ENCODE measurements at places on chromosomes 12 and 14.
A peak's percentile ranks its signal among the peaks of the same experiment; 100 is the strongest.

GRCh38 chr12:868722-869121 lies 80.8 kb downstream of the RAD52 start:
- DNase-seq, result no peak

DNA sequence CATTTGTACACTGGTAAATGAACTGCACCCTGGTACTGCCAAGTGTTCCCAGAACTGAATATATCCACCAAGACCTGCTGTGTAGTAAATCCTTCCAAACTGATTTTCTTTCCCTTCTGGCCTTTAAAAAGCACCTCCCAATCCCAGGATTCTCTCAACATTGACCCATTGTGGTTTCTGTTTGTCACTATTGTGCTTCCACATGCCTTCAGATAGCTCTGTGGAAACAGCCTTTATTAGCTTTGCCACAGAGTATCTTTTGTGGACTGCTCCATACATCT lies 949 bp upstream of the KIF21A start:
- DNase-seq, result no peak

DNA sequence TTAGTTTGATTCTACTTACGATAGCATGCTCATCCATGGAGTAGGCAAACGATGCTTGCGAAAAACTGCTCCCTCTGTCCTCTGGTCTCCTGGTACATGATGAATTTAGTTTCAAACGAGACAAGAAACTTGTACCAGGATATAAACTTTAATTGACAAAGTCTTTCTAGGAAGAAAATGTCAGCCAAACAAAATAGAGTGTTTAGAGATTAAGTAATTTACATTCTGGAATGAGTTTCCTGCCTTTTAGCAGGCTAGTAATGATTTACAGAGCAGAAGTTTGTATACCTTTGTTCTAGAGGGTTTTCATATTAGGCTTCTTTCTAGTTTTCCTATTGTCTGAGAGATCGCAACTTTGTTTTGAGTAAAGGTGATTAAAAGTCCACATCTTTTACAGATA lies 206.9 kb downstream of the RPL10L start:
- DNase-seq, result no peak

DNA sequence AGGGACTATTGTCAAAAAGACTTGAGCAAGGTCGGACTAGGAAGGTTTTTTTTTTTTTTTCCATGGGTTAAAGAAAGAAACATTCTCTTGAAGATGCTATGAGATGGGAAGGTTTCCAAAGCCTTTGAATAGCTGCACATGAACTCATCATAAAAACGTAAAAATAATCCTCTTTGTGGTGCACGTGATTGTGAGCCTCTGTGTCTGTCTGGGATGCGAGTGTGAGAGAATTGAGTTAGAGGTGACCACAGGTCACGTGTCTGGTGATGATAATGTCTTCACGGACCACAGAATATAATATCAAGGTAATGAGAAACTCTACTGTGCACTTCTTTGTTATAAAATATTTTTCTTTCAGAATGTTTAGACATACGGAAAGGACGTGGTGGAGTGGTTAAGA lies 24.3 kb upstream of the ADGRD1 start:
- DNase-seq, result no peak

DNA sequence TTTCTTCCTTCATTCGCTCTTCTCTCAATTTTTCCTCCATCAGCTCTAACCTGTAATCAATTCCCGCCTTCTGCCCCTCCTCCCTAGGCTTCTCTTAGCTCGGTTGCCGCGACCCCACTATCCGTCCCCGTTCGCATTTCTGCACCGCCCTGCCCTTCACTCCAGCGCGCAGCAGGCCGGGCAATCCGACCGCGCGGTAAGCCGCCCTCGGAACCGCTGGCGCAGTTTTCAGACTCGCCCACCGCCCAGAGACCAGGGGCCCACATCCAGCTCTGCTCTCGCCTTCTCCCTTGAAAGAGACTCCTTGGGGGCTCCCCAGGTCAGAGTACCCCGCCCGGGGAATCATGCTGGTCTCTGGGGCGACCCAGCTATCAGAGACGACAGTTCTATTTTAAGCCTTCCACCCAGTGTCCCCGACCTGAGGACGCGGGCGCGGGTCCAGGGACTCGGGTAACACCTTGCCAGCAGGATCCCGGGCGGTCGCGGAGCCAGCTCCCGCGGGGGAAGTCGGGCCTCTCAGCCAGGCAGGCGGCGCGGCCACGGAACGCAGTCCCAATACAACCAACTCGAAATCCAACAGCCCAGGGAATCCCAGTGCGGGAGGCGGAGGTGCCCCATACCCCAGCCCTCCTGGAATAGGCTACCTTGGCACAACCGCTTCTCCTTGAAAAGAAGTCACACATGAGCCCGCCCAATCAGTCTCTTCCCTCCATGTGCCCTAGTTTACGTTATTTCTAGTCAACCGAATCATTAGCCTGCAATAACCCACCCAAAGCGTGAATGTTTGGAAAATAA lies 5.7 kb upstream of the SLC38A4 start:
- DNase-seq, result peak; percentile 34

DNA sequence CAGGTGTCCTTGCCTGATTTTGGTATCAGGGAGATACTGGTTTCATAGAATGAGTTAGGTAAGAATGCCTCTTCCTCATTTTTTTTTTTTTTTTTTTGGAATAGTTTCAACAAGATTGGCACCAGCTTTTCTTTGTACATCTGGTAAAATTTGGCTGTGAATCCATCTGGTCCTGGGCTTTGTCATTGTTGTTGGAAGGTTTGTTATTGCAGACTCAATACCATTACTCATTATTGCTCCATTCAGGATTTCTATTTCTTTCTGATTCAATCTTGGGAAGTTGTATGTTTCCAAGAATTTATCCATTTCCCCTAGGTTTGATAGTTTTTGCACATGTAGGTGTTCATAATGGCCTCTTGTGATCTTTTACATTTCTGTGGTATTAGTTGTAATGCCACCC lies 126.0 kb upstream of the KITLG start:
- DNase-seq, result no peak

DNA sequence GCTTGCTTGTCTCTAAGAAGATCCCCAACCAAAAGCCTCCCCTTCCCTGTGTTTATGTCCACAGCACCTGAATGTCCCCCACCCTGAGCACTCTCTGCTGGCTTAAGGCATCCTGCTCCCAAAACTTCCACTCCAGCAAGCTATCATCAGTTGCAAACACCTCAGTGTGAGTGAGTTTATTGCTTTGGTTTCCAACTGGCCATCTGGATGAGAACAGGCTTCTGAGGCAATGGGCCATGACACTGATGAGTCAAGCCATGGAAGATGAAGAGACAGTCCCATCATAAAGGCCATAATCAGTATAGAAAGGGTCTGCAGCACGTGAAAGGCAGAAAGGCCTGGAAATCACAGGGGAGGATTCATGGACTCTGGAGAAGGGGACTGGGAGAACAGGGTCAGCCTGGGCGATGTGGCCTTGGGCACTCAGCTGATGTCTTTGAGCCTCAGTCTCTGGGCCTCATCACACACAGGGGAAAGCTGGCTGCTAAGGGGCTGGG lies 12.8 kb downstream of the CMKLR1 start:
- no peak for DNase-seq

GRCh38 chr12:67042697-67043131 lies 226.4 kb upstream of the CAND1 start:
- DNase-seq, result peak; percentile 39

DNA sequence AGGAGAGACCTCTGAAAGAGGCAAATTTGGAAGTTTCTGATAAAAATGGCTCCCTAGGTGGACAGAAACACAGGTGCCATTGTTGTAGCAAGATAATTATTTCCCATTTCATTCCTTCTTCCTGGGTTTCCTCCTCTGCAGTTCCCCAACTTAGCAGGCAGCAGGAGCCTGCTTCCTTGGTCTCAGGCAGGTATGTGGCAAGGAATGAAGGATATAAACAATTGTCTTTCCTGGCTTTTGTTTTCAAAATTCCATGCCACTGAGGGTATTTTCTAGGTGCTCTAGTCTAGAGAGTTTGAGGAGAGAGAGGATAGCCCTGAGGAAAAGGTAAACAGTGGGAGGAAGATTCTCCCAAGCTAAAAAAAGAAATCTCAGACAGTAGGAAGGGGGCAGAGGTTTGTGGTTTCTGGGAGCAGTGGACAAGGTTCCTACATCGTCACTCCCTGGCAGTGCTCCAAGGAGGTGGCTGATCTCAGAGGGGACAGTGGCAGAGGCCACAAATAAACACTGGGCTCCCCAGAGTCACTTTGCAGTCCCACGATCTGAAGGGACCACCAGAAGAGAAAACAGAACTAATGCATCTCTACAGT lies 82.6 kb upstream of the IGF1 start:
- DNase-seq, result no peak

GRCh38 chr14:23577710-23578392 lies 739 bp downstream of the JPH4 start:
- DNase-seq, result no peak

- DNase-seq, result no peak
Observed at GRCh38 chr12:10601860-10602259, 11.5 kb downstream of the MAGOHB start.

GRCh38 chr12:99200711-99201384 lies 446.7 kb upstream of the GARIN6 start:
- no peak for DNase-seq

GRCh38 chr14:94374116-94374515 lies 14.3 kb downstream of the SERPINA1 start:
- no peak for DNase-seq

DNA sequence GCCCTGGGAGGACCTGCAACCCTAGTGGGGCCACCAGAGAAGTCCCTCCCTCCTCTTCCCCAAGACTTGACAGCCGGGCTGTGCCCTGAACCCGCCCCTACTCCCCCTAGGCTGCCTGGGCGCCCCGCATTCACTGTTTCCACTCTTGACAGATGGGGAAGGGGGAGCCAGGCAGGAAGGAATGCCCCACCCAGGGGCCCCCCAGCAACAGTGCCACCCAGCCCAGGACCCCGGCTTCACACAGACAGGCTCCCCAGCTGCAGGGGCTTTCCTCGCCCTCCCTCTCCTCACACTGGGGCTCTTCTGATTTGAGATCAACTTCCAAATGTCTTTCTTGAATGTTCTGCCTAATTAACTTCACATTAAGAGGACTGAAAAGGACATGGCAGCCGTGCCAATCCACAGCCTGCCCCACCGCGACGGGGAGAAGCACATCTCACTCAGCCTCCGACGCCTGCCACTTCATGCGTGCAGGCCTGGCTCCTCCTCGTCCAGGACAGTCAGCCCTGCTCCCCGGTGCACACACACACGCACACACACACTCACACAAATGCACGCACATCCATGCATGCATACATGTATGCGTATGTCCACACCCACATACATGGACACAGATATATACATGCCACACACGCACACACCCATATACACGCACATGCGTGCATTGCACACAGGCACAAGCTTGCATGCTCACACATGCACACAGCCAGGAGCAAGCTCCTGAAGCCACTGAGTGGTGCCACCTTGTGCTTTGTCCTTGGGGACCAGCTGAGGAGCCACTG lies 19.6 kb upstream of the C14orf180 start:
- DNase-seq, result no peak

- DNase-seq, result no peak
Observed at GRCh38 chr12:23098110-23098509, 473.1 kb downstream of the ETNK1 start.

GRCh38 chr12:100184549-100185145 lies 16.0 kb upstream of the ACTR6 start:
- DNase-seq, result no peak

DNA sequence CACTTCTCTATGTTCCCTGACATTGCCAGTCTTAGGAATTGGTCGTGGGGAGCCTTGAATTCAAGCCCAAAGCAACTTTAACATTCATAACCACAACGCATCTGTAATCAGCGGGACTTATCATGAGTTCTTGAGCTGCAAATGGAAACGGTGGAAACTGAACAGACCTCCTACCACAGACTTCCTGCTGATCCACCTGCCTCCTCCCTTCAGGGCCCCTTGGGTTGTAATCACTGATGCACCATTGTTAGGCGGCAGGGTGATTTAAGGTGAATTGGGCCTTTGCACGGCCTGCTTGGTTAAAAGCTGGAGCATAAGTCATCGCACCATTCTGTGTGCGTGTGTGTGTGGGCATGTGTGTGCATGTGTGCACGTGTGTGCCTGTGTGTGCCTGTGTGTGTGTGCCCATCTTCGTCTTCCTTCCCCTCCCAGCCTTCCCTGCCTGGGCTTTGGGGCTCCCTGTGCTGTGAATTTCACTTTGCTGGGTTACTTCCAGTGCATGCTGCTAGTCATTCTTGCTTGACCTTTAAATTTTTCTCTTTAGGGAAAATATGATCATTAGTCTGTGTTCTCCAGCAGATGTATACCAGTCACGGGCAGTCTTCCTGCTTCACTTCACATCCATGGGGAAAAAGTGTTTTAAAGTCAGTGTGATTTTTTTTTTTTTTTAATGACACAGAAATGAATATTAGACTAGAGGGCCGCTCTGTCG lies 29.1 kb downstream of the CHST11 start:
- no peak for DNase-seq

DNA sequence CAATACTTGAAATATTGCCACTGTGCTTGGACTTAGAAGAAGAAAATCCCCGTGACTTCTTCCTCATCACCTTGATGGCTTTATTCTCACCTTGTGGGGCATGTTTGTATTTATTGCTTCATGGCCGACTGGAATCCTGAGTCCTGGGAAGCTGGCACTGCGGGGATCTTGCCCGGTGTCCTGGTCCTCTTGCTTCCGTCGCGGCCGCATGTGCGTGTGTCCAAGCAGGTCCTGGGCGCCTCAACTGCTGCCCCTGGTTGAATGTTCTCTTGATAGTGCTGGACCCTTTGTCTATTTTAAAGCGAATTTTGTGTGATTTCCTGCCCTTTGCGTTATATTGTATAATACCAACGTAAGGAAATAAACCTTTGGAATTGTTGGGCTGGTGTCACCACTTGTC lies 6.3 kb upstream of the PUS1 start:
- DNase-seq, result no peak

- DNase-seq, result no peak
Observed at GRCh38 chr14:90263748-90264449, 7.5 kb downstream of the PSMC1 start.

DNA sequence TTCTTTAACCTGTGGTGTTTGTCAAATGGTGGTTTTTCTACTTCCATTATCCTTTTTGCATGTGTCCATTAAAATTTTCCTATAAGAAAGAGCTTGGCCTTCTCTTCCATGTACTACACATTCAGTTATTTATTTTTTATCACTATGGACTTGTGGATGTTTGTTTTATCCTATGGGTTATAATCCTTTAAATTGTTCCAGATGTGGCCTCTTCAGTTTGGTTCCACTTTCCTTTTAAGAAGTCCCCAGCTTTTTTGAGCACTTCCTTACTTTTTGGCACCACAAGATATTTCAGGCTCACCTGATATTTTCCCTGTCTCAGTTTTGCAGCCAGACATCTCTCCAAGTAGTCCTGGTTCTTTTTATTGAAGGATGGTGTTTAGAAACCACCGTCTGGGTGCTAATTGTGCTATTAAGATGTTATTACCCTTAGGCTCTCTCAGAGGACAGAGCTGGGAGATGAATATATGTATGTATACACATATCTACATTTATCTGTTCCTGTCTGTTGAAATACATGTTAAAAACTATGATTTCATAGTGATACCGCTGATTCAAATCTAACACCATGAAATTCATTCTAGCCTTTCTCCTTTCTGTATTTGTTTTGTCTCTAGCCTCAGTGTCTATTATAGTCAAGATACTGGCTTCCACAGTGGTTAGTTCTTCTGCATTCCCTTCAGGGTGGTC lies 408.5 kb upstream of the RGS6 start:
- no peak for DNase-seq

Data from adrenal gland (tissue), 19 donors.